ENCODE measurements at places on chromosomes 13 and 19.
A peak's percentile ranks its signal among the peaks of the same experiment; 100 is the strongest.

DNA sequence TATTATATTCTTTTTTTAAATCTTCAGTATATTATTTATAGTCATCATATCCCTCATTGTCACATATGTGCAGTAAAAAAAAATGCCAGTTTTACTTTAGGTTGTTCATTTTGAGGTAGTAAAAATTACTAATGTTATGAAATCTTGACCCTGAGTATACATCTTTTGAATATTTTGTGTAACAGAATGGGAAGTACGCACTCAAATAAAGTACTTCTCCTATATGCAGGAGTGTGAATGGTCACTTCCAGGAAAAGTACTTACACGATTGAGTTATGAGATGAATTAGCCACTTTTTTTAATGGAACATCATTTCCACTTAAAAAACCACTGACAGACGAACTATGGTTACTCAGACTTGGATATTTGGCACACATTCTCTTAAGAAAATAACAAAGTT is 58.5 kb downstream of the C13orf42 start:
- peaks cover 4% of the 10 kb centered on the region for H3K27me3 ChIP-seq
- no peak overlapping the region for H3K27ac ChIP-seq
- no peaks in the 10 kb centered on the region for H3K36me3 ChIP-seq
- no peaks in the 10 kb centered on the region for H3K4me1 ChIP-seq
- no peak overlapping the region for H3K4me3 ChIP-seq

- H3K27ac ChIP-seq: no peak overlapping the region
- ATAC-seq: peak; percentile 21
- H3K36me3 ChIP-seq: no peaks in the 10 kb centered on the region
- H3K27me3 ChIP-seq: peaks cover 14% of the 10 kb centered on the region
- no peak overlapping the region for H3K4me3 ChIP-seq
These were observed 147.2 kb downstream of the FLT1 start for GRCh38 chr13:28347456-28348371.

DNA sequence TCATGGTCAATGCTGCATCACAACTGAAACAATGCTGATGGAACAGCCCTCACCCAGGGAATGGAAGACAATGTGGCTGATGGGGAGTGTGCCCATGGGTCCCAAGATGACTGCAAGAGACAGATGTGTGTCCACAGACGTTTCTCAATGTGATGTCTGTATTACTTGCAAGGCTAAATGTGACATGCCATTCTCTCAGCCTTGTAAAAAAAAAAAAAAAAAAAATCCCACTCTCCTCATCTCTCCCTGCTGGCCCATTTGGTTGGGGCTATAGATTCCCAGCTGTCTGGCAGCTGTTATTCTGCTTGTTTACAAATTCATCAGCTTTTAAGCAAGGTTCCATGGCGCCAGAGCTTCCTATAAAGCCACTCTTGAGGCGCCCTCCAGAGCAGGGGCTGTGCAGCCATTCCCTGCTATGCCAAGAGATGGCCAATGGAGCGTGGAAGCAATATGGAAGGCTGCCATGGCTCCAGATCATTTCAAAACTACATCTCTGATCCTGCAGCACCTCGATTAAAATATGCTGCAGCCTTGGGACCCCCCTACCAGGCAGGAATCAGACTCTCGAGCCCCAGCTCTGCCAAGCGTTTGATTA is 294.8 kb downstream of the FOXO1 start:
- ATAC-seq: no peak
- no peaks in the 10 kb centered on the region for H3K36me3 ChIP-seq
- H3K27me3 ChIP-seq: no peaks in the 10 kb centered on the region
- peaks cover 31% of the 10 kb centered on the region for H3K4me1 ChIP-seq

DNA sequence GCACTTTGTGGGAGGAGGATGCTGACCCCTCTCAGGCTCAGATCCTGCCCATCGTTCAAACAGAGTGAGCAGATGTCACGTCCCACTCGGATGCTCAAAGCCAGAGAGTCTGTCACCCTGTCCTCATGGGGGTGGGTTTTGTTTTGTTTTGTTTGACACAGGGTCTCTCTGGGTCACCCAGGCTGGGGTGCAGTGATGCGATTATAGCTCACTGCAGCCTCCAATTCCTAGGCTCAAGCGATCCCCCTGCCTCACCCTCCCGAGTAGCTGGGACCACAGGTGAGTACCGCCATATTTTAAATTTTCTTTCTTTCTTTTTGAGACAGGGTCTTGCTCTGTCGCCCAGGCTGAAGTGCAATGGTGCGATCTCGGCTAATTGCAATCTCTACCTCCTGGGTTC is 4.0 kb downstream of the ADGRE2 start:
- no peak overlapping the region for H3K27ac ChIP-seq
- no peak for ATAC-seq
- H3K4me1 ChIP-seq: peaks cover 6% of the 10 kb centered on the region
- peaks cover 15% of the 10 kb centered on the region for H3K27me3 ChIP-seq

GRCh38 chr13:73693215-73693614 is 441.0 kb downstream of the KLF12 start:
- H3K4me3 ChIP-seq: no peak overlapping the region
- no peaks in the 10 kb centered on the region for H3K27me3 ChIP-seq
- H3K36me3 ChIP-seq: peaks cover 92% of the 10 kb centered on the region
- no peak overlapping the region for H3K27ac ChIP-seq
- peaks cover 7% of the 10 kb centered on the region for H3K4me1 ChIP-seq
- ATAC-seq: no peak

DNA sequence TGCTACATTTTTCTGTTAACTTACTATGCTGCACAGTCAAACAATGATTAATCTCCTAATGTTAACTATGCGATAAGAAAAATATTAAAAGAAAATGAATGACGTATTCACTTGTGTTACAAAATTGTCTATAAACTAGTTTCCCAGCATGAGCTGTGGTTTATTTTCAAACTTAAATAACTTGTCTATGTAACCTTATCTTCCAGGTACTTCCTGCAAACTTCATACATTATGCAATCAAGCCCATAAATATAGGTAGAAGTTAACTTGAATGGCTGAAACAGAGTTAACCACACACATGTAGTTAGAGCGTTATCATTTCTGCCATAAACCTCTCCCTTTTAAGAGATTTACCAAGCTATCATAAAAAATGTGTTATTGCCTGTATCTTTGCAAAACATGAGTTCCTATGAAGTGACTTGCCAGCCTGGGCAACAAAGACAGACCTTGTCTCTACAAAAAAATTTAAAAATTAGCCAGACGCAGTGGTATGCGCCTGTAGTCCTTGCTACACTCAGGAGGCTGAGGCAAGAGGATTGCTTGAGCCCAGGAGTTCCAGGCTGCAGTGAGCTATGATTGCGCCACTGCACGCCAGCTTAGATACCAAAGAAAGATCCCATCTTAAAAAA is 17.7 kb upstream of the KLF5 start:
- H3K27ac ChIP-seq: no peak overlapping the region
- no peak overlapping the region for H3K4me3 ChIP-seq
- H3K4me1 ChIP-seq: no peaks in the 10 kb centered on the region
- H3K36me3 ChIP-seq: no peaks in the 10 kb centered on the region

GRCh38 chr13:56720841-56721240 is 419.9 kb upstream of the PRR20A start:
- no peak overlapping the region for H3K27ac ChIP-seq
- H3K4me1 ChIP-seq: no peaks in the 10 kb centered on the region
- ATAC-seq: no peak
- no peaks in the 10 kb centered on the region for H3K27me3 ChIP-seq
- H3K4me3 ChIP-seq: no peak overlapping the region

GRCh38 chr13:75222031-75222430 is 259.9 kb downstream of the TBC1D4 start:
- no peaks in the 10 kb centered on the region for H3K36me3 ChIP-seq
- no peak overlapping the region for H3K4me3 ChIP-seq
- peaks cover 6% of the 10 kb centered on the region for H3K4me1 ChIP-seq
- H3K27ac ChIP-seq: no peak overlapping the region
- H3K27me3 ChIP-seq: peaks cover 16% of the 10 kb centered on the region
